ENCODE measurements at places on chromosomes 4 and X.

GRCh38 chr4:183469285-183469684 is 24.8 kb downstream of the CDKN2AIP start:
- no peak for DNase-seq

DNA sequence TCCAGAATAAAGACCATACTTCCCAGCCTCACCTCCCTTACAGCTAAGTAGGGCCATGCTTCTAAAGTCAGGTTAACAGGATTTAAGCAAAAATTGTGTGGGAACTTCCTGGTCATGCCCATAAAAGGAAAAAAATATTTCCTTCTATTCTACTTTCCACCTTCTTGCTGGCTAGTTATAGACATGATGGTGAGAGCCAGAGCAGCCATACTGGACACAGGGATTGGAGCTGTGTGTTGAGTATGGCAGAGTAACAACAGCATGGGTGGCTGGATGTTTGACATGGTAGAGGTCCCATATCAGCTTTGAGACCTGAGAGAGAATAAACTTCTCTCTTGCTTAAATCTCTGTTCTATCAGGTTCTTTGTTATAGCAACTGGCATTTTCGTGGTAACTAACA is 15.1 kb upstream of the CBR4 start:
- no peak for DNase-seq

- no peak for DNase-seq
Observed at GRCh38 chr4:168551945-168552695, 55.3 kb downstream of the PALLD start.

DNA sequence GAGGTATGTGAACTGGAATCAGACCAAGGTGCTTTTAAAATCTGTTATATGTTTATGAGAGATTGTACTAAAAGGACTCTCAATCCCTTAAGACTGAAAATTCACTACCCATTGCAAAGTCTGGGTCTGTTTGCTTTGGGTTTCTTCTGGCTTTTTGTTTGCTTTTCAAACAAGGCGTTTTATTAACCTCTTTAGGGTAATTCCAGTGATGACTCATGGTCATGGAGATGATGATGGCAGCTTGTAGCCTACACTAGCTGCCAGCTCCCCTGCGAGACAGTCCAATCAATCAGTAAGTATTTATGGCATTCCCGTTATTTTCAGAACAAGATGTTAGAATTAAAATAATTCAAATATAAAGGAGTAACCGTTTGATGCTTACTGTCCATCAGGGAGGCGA is 643.8 kb upstream of the FTHL17 start:
- no peak for DNase-seq

- no peak for DNase-seq
Observed at GRCh38 chr4:174449152-174449551, 73.1 kb downstream of the HPGD start.

DNA sequence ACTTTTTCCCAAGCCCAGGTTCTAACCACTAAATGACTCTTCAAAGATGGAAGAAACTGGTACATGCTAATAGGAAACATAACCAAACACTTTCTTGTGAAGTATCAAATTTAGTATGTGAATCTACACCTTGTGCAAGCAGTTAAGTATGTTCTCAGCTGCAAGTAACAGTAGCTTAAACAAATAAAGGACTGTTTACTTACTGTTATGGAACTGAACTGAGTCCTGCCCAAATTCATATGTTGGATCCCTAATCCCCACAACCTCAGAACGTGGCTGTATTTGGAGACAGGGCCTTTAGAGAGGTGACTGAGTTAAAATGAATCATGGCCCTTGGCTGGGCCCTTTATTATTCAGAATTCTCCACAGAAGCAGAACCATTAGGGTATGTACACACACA is 178.7 kb downstream of the KDR start:
- no peak for DNase-seq

- no peak for DNase-seq
Observed at GRCh38 chrX:9902656-9903055, 64.5 kb upstream of the CLDN34 start.

DNA sequence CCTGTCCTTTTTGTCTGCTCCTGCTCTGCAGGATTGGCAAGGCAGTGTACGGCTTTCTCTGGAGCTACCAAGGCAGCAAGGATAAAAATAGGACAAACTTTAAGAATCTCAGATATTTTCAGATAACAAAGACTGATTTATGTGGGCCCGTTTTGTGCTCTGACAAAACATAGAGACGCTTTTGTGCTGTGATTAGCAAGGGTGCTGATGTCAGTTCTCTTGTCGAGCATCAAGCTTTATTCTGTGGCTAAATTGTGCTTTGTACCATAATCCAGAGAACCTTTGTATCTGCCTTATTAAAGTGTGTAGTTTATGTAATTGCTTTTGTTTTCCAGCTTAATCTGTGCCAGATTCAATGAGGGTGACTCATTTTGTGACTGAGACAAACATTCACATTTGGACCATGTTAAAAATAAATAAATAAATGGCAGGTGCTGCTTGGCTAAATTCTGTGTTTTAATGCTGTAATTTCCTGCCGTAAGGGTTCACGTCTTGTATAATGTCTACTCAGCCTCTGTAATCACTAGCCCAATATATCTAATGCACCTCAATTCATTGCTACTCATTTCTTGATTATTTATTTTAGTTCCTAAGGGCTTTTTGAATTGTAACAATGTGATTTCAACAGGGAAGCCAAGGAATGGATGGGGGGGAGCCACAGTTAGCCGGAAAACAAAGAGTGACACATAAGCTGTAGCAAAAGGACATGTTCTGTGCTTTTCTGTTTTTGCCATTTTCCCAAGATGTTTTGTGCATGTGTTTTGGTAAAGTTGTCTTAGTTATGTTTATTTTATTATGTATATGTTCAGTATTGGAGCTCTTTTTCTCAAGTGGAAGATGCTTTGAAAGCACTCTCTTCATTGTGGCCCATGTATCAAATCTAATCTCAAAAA is 75.1 kb downstream of the GAB1 start:
- no peak for DNase-seq

DNA sequence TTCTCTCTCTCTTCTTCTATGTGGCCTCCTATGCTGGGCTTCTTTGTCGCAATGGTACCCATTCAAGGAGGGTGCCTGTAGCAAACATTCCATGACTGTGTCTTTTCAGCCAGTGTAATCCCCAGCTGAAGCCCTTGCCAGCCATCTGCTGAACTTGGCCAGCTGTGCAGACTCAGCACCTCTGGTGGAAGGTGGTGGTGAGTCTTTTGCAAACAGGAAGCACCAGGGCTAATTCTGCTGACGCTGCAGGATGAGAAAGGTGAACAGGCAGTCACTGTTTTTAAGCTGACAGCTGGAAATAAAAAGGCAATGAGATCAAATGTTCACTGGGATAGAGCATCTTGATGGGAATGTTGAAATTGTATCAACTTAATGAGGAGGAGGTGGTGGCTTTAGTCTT is 298.7 kb upstream of the CLNK start:
- DNase-seq: no peak

DNA sequence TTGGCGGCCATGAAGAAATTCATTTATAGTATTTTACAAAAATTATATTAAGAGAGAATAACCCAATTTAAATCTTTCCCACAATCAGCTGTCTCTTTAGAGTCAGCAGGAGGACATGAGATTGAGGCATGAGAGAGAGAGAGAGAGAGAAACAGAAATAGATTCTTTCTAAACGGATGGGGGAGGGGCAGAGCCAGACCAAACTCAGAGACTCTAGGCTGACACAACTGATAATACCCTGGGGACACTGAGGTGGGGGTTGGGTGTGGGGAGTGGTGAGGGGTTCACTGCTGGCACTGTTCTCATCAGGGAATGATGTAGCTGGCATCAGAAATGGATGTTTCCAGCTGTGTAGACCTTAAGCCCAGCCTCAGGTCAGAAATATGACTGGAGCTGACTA is 20.5 kb upstream of the HOPX start:
- DNase-seq: no peak

DNA sequence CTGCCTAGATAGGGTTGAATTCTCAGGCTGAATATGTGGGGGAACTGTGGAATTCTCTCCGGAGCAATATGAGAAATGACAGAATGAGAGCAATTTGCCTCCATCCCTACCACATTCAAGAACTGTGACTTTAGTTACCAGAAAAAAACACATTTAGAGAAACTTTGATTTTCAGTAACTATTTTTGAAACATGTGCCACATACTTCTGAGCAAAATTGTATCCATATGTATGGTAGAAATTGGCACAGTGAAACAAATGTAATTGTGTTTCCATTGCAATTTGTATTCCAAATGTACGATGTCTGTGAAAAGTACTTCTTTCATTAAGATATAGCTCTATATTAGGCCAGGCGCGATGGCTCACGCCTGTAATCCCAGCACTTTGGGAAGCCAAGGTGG is 5.5 kb upstream of the KLHL8 start:
- no peak for DNase-seq

GRCh38 chrX:69317721-69318120 is 152.5 kb upstream of the PJA1 start:
- DNase-seq: no peak

- DNase-seq: no peak
Observed at GRCh38 chr4:133581996-133582619, 433.0 kb downstream of the PCDH10 start.

DNA sequence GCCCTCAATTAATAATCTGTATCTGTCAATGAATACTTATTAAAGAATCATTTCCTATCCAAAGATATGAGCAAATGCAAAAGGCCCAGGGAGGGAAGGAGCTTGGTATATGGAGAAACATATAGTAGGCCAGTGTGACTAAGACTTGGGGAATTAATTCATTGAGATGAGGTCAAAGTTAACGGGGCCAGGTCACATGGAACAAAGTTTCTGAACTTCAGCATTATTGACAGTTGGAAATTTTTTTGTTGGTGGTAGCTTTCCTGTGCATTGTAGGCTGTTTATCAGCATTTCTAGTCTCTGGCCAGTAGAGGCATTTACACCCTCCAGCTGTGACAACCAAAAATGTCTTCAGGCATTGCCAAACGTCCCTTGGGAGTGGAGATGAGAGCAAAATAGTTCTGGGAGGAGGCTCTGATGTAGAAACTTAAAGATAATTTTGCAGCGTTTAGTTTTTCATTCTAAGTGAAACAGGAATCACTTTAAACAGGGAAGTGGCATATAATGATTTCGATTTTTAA is 202.0 kb downstream of the SLC4A4 start:
- no peak for DNase-seq

DNA sequence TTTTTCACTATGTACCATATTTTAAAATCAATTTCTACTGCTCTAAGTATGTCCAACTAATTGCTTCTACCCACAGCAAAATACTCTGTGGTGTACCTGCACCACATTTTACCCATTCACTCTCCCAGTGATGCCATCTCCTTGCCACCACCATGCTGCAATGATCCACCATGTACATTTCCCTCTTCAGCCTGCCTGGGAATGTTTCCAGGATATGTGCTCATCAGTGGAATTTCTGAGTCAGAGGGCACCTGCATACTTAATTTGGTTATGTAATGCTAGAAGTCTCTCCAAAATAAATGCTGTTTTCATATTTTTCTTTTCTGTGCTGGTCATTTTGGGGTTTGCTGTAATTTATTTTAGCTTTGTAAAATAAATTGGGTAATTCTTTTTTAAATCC is 33.2 kb upstream of the OCIAD2 start:
- DNase-seq: no peak

DNA sequence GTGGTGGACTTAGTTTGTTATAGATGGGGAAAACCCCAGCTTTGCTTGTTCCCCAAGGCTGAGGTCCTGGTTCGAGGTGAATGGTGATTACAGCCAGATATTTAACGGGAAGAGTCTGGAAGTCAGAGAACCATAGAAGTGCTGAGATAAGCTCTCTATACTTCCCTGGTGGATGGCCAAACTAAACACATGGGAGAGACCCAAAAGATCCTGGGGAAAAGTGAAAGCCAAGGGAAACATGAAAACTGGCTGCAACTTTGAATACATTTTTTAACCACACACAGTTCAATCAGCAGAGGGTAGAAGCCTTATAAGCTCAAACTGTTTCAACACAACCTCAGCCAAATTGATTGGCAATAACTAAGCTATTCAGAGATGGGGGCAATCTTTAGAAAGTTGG is 29.3 kb upstream of the SRPX start:
- DNase-seq: no peak

- DNase-seq: no peak
Observed at GRCh38 chrX:131306601-131307000, 17.5 kb upstream of the IGSF1 start.

DNA sequence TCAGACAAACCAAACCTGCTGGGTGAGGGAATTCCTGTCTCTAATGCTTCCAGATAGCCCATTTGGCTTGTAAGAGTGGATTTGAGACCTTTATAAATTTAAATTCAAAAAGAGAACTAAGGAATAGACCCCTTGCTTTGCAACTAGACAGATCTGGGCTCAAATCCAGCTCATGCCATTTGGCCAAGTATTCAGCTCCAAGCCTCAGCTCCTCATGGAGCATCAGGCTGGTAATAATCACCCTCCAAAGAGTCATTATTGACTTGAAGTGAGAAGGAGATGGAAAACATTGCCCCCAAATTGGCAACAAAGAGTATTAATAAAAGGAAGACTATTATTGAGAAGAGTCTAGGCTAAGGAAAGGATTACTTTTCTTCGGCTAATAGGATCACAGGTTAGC is 134.7 kb downstream of the PDE5A start:
- no peak for DNase-seq

GRCh38 chr4:93228021-93228420 is 600.5 kb upstream of the ATOH1 start:
- DNase-seq: no peak

- DNase-seq: no peak
Observed at GRCh38 chrX:69037786-69038185, 127.5 kb downstream of the PJA1 start.

- DNase-seq: no peak
Observed at GRCh38 chr4:141659539-141659938, 23.2 kb downstream of the IL15 start.

DNA sequence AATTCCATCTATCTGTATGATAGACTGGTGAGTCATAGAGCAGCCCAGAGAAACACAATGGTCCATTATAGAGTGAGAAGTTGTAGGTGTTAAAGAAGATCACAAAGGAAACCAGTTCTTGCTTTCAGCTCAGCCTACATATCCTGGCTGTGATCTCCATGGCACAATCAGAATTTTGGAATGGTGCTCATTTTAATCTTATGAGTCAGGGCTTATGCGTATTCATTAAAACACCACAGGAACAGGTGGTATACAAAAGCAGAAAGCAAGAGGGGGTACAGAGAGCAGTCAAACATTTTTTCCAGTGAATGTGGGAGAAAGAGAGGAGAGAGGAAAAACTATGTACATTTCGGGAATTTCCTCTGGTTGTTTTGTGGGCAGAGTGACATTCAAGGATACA is 126.9 kb downstream of the MFAP3L start:
- no peak for DNase-seq

- peak; percentile 11 for DNase-seq
Observed at GRCh38 chr4:139030614-139031235, 15.1 kb downstream of the NOCT start.

- DNase-seq: no peak
Observed at GRCh38 chr4:96524311-96524875, 684.5 kb downstream of the PDHA2 start.
